ENCODE measurements at places on chromosomes 11 and 22.

DNA sequence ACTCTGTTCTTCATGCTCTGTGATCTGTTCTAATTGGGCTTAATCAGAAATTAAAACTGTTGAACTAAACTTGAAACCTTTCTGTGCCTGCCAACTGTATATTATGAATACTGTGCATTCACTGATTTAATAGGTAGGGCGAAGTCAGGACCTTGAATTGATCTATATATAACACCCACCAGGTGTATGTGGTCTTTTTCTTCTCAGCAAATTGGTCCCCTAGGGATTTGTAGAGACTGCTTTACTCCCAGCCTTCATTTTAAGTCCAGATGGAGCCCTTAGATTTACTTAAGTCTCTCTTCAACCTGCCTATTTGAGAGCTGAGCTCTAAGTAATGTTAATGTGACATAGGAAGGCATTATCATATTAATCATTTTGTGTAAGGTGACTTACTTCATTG is 257.5 kb downstream of the TMEM135 start:
- DNase-seq = no peak

- DNase-seq = no peak
Observed at GRCh38 chr11:61542024-61542461, 33.5 kb downstream of the LRRC10B start.

GRCh38 chr11:18987454-18988231 is 48.4 kb upstream of the MRGPRX1 start:
- no peak for DNase-seq

DNA sequence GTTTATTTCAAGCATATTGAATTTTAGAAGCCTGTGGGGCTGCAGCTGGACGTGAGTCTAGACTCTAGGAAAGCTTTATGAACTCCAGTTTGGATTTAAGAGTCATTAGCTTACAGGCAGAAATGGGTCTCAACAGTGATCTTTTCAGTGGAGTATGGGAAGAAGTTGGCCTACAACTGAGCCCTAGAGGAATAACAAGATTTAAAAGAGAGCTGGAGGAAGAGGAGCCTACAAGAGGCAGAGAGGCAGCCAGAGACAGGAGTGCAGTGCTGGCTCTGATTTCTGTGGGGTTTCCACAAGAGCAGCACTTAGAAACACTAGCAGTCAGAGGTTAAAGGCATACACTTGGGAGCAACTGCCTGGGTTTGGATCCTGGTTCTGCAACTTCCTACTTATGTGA is 17.9 kb downstream of the APOL5 start:
- no peak for DNase-seq

GRCh38 chr22:22410121-22410520 is 98.4 kb downstream of the ZNF280B start:
- DNase-seq = peak; percentile 80

DNA sequence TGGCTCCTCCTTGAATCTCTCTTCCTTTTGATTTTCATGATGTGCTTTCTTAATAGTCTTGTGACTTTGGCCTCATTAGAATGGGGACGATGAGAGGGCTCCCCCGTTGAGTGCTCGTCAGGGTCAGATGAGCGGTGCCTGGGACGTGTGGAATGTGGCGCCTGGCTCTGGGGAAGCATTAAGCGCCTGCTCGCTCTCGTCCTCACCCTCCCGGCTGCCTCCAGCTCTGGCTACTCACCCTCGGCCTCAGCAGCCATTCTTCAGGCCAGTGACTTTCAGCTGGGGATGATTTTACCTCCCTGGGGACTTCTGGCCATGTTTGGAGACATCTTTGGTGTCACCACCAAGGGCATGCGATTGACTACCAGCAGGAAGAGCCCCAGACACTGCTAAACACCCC is 69.7 kb downstream of the RPS6KA4 start:
- DNase-seq = no peak

- no peak for DNase-seq
Observed at GRCh38 chr11:116488836-116489389, 283.9 kb downstream of the BUD13 start.

DNA sequence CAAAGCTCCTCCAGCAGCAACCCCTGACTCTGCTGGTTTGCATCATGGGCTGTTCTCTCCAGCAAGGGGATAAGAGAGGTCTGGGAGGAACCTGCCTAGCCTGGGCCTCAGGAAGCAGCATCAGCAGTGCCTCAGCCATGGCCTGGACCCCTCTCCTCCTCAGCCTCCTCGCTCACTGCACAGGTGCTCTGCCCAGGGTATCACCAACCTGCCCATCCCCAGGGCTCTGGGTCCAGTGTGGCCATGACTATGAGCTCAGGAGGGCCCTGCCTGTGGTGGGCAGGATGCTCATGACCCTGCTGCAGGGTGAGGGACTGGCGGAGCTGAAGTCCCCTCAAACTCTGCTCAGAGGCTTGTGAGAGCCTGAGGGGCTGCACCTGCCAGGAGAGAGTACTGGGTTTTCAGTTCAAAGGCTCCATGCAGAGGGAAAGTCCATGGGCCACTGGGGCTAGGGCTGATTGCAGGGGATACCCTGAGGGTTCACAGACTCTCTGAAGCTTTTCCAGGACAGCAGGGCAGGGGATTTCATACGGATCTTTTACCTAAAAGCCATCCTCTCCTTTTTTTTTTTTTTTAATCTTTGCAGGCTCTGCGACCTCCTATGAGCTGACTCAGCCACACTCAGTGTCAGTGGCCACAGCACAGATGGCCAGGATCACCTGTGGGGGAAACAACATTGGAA is 115.8 kb upstream of the IGLL5 start:
- no peak for DNase-seq

- DNase-seq = no peak
Observed at GRCh38 chr22:23893121-23893944, 850 bp upstream of the MIF start.

DNA sequence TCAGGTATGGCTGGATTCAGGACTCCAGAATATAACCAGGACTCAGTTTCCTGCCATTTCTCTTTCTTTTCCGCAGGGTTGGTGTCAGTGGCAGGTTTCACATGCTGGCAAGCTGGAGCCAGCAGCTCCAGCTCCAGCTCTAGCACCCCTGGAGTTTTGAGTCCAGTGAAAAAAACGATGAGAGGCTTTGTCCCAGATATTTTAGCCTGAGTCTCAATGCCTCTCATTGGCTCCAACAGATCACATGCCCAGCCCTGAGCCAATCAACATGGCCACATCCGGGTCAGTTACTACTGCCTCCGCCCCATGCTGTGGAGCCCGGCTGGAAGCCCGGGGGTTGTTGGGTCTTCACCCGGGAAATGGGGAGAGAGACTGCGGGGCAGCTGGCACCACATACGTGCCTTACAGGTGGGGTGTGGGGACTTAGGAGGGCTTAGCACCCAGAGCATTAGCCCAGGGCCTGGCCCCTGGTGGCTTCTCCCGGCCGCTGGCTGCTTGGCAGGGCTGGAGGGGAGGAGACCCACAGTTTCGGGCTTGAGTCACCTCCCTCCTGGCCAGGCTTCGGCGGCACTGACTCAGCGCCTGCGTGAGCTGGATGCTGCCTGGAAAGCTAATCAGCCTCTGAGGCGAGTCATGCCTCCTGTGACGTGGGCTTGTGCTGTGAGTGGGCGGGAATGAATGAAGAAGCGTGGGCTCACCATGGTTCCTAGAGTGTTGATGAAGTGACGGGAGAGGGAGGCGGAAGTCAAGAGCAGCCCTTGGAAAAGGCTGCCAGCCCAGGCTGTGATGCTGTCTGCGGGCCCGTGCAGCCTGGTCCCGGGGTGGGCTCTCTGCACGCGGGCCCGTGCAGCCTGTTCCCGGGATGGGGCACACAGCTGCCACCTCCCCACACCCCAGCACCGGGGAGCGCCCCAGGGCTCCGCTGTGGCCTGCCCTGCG is 15.3 kb upstream of the MRTFA start:
- peak; percentile 57 for DNase-seq

Data from stimulated activated naive B cell treated with anti-CD40 and anti-IgM and Interleukin-4, amounts not matched to agents 10 μg/mL and 1 μg/mL and 100 μg/mL, for 72 hours (primary cell).